ENCODE measurements at places on chromosomes 5 and 9.

DNA sequence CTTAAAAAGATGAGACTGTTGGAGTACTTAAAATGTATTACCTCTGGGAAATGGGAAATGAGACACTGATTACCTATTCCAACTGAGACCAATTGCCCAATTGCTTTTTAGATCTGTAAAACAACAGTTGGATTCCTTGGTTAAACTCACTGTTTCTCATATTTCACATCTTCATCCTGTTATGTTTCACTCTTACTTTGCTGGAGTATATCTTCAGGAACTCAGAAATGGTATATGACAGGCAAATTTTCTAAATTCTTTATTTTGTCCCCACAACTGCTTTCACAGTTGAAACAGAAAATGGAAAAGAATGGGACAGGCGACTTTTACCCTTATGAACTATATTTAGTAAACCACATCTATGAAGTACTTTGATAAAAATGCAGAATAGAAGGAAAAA is 8.7 kb upstream of the CETN3 start:
- DNase-seq = no peak

- DNase-seq = no peak
Observed at GRCh38 chr9:137504432-137504777, 45.3 kb upstream of the NSMF start.

DNA sequence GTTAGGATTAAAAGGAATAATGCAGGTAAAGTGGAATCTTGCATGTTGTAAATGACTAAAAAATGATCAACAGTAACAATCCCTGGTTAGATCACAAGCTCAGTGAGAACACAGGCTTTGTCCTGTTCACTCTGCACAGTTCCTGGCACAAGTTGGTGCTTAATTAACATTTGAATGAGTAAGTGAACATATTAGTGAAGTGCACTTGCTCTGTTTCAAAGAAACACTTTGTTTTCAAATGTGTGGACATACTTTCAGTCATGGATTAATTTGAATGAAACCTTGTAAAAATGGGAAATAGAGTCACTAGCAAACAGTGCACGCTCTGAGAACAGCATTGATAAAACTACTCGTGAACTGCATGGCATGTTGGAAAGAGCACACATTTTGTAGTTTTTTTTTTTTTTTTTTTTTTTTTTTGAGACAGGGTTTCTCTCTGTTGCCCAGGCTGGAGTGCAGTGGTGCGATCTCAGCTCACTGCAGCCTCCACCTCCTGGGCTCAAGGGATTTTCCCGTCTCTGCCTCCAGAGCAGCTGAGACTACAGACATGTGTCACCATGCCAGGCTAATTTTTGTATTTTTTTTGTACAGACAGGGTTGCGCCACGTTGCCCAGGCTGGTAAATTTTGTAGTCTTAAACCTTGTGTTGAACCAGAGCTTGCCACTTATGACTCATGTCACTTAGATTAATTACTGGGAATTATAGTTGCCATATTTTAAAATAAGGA is 159.9 kb downstream of the LURAP1L start:
- DNase-seq = no peak

GRCh38 chr5:137994556-137994955 is 38.3 kb downstream of the FAM13B start:
- DNase-seq = no peak

DNA sequence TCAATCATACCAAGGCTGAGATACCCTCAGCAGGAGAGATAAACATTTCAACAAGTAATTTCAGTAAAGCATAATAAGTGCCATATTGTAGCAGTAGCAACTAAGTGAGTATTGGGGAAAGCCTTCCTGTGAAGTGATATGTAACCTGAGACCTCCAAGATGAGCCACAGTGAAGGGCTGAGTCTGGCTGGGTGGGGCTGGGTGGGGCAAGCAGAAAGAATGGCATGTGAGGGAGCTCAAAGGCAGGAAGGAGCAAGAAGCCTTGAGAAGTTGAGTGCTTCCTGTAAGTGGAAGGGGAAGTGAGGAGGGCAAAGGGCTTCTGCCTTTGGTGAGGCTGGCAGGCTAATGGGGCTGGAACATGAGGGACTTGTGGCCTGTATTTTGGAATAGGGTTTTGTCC is 19.7 kb upstream of the ASTN2 start:
- no peak for DNase-seq

GRCh38 chr9:120936011-120936763 is 9.6 kb upstream of the TRAF1 start:
- peak; percentile 84 for DNase-seq

DNA sequence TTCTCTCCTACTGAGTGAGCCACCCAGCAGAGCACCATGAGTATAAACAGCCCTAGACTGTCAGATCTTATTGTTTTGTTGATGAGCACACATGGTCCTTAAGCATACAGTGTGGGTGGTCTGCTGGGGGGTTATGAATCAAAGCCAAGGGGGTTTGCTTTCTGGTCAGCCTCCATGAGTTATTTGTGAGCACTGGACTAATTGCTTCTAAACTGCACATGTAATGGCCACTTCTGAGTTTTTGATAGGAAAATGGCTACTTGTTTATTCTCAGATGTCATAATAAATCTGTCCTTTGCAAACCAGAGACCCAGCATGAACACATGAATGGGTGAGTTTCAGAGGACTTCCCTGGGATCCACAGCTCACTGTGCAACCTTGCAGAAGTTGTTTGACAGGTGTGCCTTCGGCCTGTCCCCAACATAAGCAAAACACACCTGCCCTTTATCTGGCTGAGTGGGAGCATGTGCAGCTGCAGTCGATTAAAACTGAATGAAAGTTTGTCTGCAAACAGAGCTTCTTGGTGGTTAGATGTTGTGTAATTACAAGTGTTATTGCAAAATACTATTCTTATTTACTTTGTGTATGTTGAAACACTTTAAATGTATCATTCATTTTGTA is 35.9 kb downstream of the MAMDC2 start:
- no peak for DNase-seq

- DNase-seq = peak; percentile 61
Observed at GRCh38 chr9:136225748-136226679, 19.6 kb downstream of the QSOX2 start.

DNA sequence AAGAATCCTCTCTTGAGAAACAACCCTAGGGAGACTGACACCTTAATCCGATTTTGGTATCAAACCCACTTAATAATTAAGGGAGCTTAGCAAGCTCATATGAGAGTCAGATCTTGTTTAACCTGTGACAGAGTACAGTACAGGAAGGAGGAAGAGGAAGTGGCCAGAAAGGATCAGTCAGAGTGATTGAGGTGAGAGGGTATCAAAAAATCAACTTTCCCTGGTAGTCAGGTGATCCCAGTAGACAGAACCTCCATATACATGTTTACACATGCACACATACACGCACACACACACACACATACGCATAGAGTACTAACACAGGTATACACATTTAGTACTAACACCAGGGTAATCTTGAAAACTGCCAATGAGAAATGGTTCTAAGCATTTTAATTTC is 56.8 kb downstream of the GLIS3 start:
- DNase-seq = no peak

GRCh38 chr5:10489810-10490426 is 48.2 kb downstream of the ROPN1L start:
- no peak for DNase-seq

DNA sequence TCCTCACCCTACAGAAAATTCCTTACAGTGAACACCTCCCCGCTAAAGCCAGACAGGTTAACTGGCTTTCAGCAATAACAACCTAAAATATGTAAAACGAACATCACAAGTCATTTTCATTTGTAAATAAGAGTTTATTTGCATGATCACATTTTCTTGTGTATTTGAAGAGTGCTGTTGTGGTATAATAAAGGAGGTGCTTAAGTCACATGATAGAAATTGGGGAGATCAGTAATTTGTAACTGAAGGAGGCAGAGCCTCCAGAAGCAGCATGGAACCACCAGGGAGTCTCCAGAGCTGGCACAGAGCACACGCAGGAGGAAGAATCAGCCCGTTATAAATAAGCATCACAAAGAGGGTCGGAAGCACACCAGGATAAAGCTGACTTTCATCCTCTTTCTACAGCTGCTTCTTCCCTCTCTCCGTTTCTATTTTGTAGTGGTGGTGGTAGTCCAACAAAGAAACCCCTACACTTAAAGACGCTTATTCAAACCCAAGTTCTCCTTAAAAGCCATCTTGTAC is 210.6 kb downstream of the MAPKAP1 start:
- no peak for DNase-seq

GRCh38 chr9:104177676-104178075 is 83.6 kb downstream of the SMC2 start:
- DNase-seq = no peak

All from activated T-helper 9 cell treated with anti-CD3 and anti-CD28 coated beads, Interleukin-2, amount 50 U/mL, for 16 hours (primary cell).